ENCODE measurements at places on chromosomes 7 and 10. TPM values are rescaled to one million over a fixed set of nuclear protein-coding genes. Genes with fewer than 3 reads are reported as not detected.

MBL2 gene
- not detected for total RNA-seq

FBXO24 gene
- total RNA-seq: 0.29 TPM

CPA2 gene
- not detected for total RNA-seq

KLLN gene
- 2.1 TPM for total RNA-seq

PNLIPRP1 gene
- total RNA-seq: not detected

MYOZ1 gene
- total RNA-seq: 0.91 TPM

VAX1 gene
- not detected for total RNA-seq

- DNase-seq: no peak
Measured at GRCh38 chr7:36984710-36985312, 260.5 kb upstream of the AOAH start.

DNA sequence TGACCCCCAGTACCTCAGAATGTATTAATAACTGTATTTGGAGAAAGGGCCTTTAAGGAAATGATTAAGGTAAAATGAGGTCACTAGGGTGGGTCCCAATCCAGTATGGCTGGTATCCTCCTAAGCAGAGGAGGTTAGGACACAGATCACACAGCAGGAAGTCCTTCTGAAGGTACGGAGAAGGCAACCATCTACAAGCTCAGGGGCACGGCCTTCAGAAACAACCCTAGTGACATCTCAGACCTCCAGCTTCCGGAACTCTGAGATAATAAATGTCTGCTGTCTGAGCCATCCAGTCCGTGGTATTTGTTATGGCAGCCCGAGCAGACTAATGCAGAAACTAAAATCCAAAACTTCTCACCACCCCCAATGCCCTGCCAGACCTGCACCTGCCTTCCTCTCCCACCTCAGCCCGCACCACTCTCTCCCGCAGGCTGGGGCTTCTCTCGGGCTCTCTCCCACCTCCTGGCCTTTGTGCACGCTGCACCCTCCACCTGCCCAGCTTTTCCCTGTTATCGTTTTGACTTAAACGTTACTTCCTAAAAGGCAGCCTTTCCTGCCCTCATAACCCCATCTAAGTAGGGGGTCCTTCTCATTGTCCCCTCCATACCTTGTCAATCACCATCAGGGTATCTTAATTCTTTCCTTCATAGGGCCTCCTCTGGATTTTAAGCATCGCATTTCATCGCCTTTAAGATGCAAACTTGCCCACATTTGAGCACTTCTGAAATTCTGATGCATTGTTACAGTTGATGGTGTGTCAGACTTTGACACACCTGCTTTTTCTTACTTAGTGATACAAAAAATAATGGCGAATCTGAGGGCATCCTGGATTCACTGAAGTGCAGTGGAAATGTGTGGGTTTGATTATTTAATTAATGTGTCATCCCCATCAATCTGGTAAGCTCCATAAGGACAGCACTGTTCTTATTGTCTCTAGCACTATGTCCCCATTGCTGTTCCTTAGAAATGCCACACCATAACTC is 32.2 kb upstream of the AQP1 start:
- no peak for DNase-seq

- no peak for DNase-seq
Measured at GRCh38 chr10:72814099-72814790, 79.3 kb upstream of the OIT3 start.

DNA sequence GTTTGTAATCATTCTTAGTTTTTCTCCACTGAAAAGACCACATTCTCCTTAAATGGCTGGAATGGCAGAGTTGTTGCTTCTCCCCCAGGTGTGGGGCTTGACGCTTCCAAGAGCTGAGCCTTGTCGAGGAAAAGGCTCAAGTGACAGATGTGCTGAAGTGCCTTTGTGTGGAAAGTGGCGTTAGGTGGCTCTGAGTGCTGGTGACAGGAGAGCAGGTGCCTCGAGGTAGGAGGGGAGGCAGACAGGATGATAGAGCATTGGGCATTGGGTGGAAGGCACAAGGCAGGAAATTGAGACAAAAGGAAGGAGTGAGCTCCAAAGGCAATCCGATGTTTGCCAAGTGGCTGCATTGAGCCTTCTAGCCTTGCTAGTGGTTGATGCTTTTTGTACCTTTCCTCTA is 6.7 kb downstream of the KIAA1217 start:
- DNase-seq: no peak

- no peak for DNase-seq
Measured at GRCh38 chr7:1255817-1256340, 23.2 kb downstream of the UNCX start.

GRCh38 chr10:3034616-3035015 is 32.7 kb upstream of the PFKP start:
- no peak for DNase-seq

DNA sequence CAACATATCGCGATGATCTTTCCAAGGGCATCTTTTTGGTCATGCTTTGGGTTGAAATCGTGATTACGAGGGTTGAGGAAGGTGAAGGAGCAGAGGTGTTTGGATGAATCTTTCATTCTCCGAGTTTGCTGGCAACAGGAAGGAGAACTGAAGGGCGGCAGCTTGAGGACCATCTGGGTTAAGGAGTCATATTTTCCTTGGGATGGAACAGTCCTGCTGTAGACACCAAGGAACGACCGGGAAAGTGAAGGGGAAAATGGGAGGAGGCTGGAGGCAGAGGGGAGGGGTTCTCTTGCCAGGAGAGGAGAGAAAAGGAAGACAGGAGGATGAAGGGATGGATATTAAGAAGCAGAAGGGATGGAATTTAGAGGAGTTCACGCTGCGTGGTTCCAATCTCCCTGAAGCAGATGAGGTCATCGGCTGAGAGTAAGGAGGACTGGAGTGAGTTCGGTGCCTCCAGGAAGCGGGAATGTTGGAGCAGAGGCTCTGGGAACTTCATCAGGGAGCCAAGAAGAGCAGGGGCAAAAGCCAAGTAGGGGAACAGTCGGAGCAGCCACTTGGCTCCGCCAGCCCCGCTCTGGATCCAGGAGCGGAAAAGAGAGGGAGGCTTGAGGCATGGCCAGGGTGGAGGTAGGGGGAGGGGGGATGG is 116.6 kb upstream of the GALNT17 start:
- no peak for DNase-seq

GRCh38 chr7:47751043-47751442 is 169.1 kb upstream of the TNS3 start:
- DNase-seq: no peak

DNA sequence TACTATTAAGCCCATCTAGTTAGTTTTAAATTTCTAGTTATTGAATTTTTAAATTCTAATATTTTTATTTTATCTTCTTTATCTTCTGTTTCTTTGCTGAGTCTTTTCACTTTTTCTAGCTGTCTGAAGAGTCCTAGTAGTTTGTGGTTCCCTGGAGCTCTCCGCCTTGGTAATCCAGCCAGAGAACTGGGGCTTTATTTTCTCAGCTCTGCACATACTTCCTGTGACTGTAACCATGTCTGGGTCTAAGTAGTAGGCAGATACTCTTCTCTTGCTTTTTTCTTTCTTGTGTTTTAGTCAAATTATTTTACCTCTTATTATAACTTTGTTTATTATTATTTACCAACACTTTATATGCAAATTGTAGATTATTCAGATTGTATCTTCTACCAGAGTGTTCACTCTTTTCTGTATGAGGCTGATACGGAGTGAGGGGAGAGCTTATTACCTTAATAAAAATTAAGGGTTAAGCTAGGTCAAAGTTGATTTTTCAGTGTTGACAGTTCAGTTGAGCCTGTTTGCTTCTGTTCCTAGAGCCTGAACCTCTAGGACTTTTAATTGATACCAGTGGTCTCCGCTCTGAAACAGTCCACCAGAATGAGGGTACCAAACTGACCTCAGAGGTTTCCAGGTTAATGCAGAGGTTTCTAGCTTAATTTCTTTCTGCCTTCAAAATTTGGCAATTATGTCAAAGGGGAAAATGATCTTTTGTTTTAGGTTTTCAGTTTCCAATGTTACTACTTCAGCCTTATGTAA is 155.4 kb downstream of the ADK start:
- no peak for DNase-seq

DNA sequence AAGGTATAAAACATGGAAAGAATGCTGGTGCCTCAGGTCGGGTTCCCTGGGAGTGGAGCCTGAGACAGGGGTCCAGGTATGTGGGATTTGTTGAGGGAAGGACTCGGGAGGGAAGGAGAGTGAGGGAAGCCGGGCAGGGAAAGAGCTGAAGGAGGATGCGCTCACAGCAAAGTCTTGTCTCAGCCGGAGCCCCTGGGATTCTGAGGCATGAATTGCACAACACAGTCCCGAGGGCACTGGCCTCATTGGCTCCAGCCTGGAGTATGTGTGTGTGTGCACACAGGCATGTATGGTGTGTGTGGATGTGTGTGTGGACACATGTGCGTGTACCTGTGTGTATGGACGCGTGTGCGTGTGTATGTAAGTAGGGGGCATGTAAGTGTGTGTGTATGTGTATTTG is 87.4 kb downstream of the WDFY4 start:
- DNase-seq: no peak

- no peak for DNase-seq
Measured at GRCh38 chr7:30796105-30796869, 25.1 kb downstream of the MINDY4 start.

- DNase-seq: peak; percentile 55
Measured at GRCh38 chr10:91032611-91033206, 111.8 kb upstream of the ANKRD1 start.

DNA sequence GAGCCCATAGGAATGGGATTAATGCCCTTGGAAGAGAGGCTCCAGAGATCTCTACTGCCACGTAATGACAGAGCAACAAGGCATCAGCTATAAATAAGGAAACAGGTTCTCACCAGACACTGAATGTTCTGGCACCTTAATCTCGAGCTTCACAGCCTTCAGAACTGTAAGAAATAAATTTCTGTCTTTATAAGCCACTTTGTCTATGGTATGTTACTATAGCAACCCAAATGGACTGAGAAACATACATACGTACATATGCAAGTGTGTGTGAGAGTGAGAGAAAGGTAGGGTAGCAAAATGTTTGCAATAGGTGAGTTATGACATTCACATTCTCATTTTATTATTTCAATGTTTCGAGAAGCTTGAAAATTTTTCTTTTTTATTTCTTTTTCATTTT is 22.1 kb upstream of the HTR5A start:
- DNase-seq: no peak

DNA sequence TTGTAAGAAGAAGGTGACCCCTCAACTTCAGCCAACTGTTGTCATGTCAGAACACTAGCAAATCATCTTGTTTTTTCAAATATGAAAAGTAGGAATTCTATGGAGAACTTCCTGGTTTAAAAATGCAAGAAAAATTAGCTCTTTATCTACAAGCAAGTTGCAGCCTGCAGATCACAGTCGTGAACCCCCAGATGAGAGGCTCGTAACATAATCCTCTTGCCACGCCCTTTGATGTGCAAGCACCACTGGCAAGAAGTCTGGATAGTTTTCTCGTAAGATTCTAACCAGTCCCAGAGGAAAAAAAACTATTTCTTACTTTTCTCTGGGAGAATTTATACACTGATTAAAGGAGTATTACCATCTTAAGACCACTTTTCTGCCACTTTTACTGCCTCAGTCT is 132.3 kb downstream of the DPY19L1 start:
- no peak for DNase-seq

- peak; percentile 69 for DNase-seq
Measured at GRCh38 chr7:100022621-100023020, 7.2 kb downstream of the ZKSCAN1 start.

DNA sequence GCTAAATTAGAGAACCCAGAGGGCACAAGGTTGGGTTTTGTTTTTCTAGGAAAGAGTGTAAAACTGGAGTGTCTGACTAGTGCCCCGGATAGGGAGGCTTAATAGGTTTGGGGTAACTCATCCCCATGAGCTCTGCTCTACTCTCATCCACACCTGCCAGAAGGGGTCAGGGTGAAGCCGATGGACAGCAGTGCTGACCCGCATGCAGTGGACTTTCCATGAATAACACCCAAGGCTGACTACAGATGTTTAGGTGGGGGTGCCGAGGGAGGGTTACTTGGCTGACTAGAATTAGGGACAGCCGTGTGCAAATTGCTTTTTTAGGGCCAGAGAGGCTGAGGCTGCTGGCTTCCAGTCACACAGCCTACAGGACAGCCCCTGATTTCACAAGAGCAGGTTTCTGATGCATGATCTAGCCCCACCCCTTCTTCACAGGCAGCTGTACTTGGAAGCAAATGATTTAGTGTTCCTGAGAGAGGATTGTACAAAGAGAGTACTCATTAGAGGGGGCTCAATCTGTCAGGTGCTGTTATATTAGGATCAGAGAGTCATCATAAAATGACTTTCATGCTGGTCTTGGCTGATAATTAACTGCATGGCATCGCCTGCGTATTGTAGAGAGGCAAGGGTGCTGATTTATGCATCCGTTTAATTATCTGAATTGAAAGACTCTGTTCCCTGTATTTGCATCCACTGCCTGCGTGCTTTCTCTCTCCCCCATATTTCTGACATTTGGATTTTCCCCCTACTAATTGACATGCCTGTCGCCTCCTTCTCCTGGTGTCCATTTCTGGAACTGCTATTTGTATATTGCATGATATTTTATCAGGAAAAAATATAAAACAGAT is 9.5 kb downstream of the INHBA start:
- DNase-seq: no peak

DNA sequence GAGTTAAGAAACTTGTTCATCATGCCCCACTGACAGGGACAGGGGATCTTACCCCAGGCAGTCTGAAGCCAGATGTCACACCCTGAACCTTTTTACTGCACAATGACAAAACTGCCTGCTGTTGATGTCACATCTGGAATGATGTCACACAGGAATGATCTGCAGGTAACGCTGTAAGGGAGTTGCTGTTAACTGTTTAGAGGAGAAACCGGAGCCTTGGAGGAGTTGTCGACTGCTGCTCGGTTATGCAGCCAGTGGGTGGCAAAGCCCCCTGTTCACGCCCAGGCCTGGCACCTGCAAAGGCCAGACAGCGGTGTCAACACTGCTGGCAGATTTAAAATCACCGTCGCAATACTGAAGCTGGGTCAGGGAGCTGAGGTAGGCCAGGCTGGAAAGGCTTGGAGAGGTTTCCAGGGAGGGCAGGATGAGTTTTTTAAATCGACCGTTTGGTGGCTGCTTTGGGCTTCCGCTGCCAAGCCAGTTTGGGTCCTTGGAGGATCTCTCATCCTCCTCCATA is 10.0 kb upstream of the SLIT1 start:
- no peak for DNase-seq

DNA sequence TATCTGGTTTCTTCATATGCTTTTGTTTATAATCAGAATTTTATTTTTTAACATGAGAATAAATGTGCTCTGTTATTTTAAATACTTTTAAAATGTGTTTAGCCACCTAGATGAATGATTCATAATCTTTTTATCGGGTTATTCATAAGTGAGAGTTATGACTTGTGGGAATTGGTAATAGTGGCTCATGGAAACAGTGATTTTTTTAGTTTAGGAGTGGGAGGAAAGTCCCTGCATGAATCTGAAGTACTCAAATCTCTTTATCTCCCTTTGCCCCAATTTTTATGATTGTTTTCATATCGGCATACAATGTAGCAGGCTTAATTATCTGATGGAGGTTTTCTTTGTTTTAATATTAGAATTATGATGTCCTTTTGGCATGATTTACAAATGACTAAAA is 42.9 kb downstream of the TAX1BP1 start:
- no peak for DNase-seq

GRCh38 chr7:42217548-42217947 is 19.5 kb downstream of the GLI3 start:
- DNase-seq: no peak
